ENCODE measurements at places on chromosomes 2 and 18. TPM values are rescaled to one million over a fixed set of nuclear protein-coding genes. Genes with fewer than 3 reads are reported as not detected.

DNA sequence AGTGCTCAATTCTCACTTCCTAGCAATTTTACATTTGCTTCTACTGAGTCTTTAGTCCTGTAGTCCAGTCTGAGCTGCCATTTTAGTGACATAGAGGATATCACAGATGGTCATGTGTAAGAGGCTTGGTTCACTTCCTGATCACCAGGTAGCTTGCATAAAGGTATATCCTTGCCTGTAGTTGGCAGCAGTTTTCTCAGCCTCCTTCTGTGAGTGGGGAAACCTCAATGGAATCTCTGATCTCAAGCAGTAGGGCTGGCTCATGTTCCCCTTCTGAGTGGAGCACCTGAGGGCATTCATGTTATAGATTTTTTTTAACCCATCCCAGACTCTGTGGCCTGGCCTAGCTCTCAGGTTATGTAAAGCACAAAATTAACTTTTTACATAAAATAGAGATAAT is 278.4 kb downstream of the RDH14 start:
- no peaks in the 10 kb centered on the region for H3K4me1 ChIP-seq
- H3K27ac ChIP-seq: no peak overlapping the region
- H3K4me3 ChIP-seq: no peak overlapping the region

GRCh38 chr2:54962935-54963440 is 87.3 kb downstream of the RTN4 start:
- H3K4me1 ChIP-seq: no peaks in the 10 kb centered on the region
- H3K36me3 ChIP-seq: peaks cover 2% of the 10 kb centered on the region
- H3K4me3 ChIP-seq: no peak overlapping the region
- H3K27ac ChIP-seq: no peak overlapping the region

GPAT2 gene
- 3.9 TPM for total RNA-seq

DNA sequence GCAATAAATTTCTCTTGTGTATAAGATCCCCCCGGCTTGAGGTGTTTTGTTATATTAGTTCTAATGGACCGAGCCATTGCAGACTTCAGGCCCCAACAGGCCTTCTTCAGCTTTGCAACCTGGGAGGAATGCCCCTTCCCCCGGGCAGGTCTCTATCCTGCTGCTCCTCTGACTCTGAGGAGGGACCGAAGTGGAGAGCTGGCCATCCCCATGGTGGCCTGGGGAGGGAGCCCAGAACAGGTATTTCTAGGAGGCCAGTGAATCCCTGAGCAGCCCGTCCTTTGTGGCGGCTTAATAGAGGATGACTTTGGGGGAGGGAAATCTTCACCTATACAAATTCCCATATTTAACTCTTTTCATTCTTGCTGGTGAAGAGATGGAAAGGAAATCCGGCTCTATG is 715.8 kb upstream of the SOX11 start:
- H3K27ac ChIP-seq: no peak overlapping the region
- H3K27me3 ChIP-seq: no peaks in the 10 kb centered on the region
- H3K36me3 ChIP-seq: no peaks in the 10 kb centered on the region
- no peak overlapping the region for H3K4me3 ChIP-seq
- H3K4me1 ChIP-seq: no peaks in the 10 kb centered on the region

GRCh38 chr2:60553495-60554073 is at the start of gene BCL11A:
TSS of gene BCL11A (minus strand) at chr2:60553654. CDS start at chr2:60553270, 384 bp downstream.
- peaks cover 25% of the 10 kb centered on the region for H3K27me3 ChIP-seq
- H3K36me3 ChIP-seq: no peaks in the 10 kb centered on the region
- H3K4me1 ChIP-seq: peaks cover 2% of the 10 kb centered on the region
- DNase-seq: peak; percentile 93

SPC25 gene
- total RNA-seq: not detected

SERPINB10 gene
- total RNA-seq: not detected

GAREM2 gene
- total RNA-seq: 0.66 TPM

OXER1 gene
- total RNA-seq: 0.26 TPM

DNA sequence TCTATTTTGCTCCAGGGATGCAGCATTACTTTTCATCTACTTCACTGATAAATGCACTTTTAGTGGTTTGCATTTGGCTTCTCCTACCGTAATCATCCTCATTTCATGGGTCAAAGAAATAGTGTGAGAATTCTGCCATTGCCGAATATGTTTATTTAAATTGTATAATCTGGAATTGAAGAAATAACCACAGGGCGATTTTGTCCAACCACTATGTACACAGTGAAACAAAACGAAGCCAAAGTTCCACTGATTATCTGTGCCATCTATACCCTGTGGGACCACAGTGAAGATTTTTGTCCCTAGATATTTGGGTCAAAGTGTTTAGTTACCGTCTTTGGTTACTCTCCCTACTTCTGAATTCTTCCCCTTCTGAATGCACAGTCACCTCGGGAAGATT is 888.6 kb upstream of the NRXN1 start:
- no peaks in the 10 kb centered on the region for H3K36me3 ChIP-seq
- no peak overlapping the region for H3K27ac ChIP-seq
- H3K4me3 ChIP-seq: no peak overlapping the region
- no peaks in the 10 kb centered on the region for H3K27me3 ChIP-seq
- H3K4me1 ChIP-seq: peaks cover 3% of the 10 kb centered on the region
- DNase-seq: peak; percentile 17

DNA sequence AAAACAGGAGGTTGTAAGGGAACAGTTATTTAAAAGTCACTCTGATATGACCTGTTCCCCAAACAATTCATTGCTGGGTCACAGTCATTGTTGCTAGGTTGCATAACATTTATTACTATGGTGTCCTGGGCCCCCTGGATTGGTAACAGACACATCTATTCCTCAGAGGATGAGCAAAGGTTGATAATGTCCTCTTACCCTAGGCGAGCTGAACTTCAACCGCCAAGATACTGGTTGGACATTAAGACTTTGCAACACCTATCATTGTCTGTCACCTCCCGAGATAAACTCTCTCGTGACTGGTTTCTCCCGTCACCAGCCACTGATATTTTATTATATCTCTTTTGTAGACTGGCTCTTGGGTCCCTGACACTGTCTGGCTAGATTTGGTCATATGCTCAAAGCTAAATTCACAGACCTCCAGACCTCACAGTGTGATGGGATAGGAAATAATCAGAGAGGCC is 361.3 kb downstream of the ZNF521 start:
- no peak for DNase-seq
- no peaks in the 10 kb centered on the region for H3K36me3 ChIP-seq
- no peak overlapping the region for H3K27ac ChIP-seq
- no peaks in the 10 kb centered on the region for H3K27me3 ChIP-seq
- H3K4me1 ChIP-seq: peaks cover 2% of the 10 kb centered on the region
